CD14-positive monocyte (primary cell): ENCODE measurements at places on chromosomes 12 and 14.

GRCh38 chr14:95877633-95878032, 1.0 kb downstream of the TUNAR start:
- no peak for DNase-seq

DNA sequence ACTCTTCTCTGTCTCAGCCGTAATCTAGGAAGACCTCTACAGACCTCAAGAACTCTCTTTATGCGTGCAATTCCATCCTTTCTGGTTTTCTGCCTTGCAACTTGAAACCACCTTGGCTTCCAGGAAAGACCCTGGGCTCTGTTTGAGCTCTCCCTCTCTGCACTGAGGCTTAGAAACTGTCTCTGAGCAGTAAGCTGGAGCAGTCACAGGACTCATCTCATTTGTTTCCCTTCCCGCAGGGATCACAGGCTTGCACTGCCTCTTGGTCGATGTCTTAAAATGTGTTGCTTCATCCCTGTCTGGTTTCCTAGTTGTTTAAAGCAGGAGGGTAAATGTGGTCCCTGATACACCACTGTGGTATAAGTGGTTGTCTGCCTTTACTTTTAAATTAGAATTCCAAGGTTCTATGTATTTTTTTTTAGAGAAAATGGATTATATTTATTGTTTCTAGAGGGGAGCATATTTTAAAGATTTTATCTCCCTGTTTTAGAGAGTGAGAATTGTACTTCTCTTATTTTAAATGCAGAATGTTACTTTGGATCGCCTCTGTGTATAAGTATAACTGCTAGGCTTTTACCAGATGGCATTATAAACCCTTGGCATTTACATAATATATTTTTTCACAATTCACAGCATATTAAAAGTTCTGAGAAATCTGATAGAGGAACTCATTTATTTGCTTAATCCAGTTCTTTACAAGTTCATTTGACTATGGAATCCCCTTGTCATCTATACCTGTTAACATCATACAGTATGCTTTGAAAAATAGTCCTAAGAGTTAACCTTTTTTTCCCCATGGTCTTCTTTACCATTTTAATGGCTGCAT, 26.4 kb downstream of the EID3 start:
- no peak for DNase-seq

- no peak for DNase-seq
Measured at GRCh38 chr12:22282283-22282682, 52.2 kb downstream of the ST8SIA1 start.

DNA sequence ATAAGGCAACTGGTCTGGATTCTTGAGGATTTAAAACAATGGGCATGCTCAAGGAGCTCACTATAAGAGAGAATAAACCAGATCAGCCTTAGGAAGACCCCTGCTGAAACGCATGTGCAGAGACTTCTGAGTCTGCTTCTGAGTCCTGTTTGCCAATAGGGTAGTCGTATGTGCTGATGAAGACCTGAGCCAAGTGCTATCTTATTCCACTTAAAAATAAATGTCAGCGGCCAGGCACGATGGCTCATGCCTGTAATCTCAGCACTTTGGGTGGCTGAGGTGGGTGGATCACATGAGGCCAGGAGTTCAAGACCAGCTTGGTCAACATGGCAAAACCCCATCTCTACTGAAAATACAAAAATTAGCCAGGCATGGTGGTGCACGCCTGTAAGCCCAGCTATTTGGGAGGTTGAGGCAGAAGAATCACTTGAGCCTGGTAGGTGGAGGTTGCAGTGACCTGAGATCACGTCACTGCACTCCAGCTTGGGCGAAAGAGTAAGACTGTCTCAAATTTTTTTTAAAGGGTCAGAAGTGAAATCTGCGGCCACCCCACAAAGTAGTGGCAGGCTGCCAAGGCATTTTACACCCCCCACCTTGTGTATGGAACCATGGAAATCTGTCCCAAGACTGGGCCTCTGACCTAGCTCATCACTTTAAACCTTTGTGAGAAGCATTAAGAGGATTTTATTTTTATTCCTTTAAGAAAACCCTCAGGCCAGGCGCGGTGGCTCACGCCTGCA, 20.3 kb downstream of the RFC5 start:
- DNase-seq: no peak

DNA sequence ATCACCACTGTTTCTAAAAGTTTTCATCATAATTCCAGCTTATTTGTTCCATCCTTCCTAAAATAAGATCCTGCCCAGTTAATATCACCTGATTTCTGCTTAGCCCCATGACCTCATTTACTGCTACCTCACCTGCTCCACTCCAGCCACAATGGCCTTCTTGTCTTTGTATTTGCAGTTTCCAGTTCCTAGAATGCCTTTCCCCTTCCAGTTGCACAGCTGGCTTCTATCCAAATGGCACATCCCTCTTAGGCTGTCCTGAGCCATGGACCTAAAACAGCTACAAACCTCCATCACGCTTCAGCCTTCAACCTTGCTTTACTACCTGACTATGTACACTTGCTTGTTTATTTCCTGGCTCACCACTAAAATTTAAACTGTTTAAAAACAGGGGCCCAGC, 6.5 kb upstream of the LGMN start:
- no peak for DNase-seq

DNA sequence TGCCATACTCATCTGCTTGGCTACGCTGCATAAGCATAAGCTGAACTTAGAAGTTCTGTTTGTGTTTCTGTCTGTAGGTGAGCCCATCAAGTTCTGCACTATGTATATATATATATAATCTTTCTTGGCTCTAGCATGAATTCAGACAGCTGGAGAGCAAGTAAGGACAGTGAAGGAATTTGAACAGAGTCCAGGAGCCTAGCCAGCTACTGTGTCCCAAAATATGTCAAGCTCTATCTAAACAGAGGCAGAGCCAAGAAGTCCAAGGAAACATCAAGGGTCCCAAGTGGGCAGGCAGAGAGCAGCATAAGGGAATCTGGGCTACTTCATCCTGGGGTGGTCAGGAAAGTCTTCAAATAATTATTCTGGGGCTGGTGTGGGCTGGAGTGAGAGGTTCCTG, 118.5 kb upstream of the NPAS3 start:
- no peak for DNase-seq

DNA sequence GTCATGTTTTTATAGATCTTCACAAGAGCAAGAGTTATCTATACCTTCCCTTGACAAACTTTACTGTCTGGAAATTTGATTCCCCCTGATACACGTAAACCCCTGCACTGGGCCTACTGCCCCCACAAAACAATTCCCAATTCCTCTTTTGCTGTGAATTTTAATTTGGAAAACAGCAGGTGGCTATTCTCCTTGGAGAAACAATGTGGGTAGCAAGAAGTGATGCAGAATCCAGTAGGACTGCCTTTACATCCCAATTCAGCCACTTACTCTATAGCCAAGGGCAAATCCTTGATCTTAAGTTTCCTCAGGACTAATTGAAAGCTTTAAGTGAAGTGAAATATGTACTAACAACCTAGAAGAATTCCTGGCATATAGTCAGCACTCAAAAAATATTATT, 129.3 kb downstream of the ACSS3 start:
- no peak for DNase-seq

DNA sequence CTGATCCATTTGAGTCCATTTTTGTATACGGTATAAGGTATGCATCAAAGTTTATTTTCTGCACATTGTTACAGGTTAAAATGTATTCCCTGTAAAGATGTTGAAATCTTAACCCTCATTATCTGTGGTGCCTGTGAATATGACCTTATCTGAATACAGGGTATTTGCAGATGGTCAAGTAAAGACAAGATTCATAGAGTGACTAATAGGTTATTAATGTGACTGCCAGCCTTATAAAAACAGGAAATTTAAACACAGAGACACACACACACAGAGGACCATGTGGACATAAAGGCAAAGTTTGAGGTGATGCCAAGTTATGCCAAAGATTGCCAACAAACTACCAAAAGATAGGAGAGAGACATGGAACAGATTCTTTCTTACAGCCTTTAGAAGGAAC, 347.2 kb upstream of the DCN start:
- no peak for DNase-seq

- peak; percentile 87 for DNase-seq
Measured at GRCh38 chr14:22427771-22428231, 161.2 kb downstream of the DAD1 start.

- no peak for DNase-seq
Measured at GRCh38 chr12:97358361-97358760, 104.2 kb upstream of the RMST start.

- no peak for DNase-seq
Measured at GRCh38 chr12:48002773-48003218, 1.5 kb downstream of the COL2A1 start.

DNA sequence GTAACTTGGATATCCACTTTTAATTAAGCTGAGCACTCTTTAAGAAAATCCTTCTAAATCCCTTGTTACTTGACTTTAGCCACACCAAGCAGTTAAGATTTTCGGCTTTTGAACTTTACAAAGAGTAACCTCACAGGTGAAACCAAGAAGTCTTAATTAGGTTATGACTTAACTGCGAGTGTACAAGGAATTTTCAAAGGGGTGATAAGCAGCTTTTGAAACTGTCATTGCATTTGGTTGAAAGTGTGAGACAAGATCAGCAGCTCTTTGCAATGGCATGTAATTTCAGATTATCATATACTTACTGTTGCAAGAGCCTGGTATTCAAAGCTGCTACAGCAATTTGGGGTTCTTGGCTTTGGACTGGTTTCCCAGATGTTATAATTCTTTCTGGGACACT, 137.5 kb downstream of the TMEM117 start:
- DNase-seq: no peak
